Muscle of arm (tissue), 14 donors: ENCODE measurements at places on chromosomes 3 and 15.

DNA sequence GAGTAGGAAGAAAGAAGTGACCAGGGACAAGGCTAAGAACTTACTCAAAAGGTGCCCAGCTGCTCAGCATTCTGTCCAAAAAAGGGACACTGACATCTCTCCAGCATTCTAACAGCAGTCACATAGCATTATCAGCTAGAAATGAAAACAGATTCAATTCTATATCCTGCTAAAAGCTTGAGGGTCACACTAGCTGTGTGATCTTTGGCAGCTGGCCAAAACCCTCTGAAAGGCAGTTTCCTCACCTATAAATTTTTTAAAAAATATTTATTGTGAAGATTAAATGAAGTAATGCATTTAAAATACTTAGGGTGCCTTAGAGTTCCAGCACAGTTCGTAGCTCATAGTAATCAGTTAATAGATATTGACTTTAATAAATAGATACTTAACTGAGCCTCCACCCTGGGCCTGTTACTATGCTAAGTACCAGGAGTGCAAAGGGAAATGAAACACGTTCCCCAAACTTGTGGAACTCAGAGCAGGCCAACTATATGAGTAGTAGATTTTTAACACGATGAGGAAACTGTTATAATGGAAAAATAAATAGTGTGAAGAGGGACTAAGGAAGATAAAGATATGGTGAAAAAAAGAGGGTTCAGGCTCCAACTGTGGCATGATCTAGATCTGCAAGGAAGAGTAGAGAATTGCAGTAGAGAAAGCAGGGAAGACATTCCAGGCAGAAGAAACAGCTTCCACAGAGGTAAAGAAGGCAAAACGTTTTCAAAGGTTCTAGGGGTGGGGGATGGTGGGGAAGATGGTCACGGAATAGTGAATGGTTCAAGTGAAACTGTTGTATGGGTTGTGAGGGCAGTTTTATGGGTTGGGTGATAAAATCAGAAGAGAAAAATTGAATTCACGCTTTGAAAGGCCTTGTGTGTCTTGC lies 11.4 kb downstream of the CD86 start:
- no peak for DNase-seq

- DNase-seq: peak; percentile 74
These were observed 86.2 kb downstream of the FBN1 start for GRCh38 chr15:48559285-48559684.

DNA sequence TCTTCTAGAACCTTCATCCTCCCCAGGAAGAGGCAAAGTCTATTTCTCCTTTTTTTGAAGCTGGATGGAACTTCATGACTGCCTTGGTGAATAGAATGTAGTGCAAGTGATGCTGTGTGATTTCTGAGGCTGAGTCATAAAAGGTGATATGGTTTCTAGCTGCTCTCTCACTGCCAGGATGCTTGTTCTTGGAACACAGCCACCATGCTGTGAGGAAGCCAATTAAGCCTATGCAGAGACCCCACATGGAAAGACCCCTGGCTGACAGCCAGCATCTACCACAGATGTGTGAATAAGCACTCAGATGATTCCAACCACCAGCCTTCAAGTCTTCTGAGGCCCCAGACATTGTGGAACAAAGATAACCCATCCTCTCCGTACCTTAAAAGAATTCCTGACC lies 57.0 kb downstream of the ISL2 start:
- DNase-seq: no peak

- DNase-seq: no peak
These were observed 2.0 kb downstream of the EPHB3 start for GRCh38 chr3:184563561-184563925.

DNA sequence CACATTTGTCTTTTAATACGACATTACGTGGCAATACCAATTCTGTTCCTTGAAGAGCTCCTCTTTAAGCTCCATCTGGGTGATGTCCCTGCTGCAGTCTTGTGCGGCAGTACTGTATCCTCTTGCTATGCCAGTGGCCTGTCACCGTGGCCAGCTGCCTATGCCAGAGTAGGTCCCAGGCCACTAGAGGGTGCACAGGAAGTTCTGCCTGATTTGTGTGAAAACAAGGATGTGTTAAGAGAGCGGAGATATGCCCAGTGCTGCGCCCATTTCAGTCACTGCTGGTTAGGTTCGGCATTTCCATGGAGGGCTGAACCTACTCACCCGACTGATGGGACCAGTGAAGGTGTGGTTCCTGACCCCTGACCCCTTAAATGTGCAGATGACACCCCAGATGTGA lies 25.2 kb downstream of the NIPA1 start:
- no peak for DNase-seq

DNA sequence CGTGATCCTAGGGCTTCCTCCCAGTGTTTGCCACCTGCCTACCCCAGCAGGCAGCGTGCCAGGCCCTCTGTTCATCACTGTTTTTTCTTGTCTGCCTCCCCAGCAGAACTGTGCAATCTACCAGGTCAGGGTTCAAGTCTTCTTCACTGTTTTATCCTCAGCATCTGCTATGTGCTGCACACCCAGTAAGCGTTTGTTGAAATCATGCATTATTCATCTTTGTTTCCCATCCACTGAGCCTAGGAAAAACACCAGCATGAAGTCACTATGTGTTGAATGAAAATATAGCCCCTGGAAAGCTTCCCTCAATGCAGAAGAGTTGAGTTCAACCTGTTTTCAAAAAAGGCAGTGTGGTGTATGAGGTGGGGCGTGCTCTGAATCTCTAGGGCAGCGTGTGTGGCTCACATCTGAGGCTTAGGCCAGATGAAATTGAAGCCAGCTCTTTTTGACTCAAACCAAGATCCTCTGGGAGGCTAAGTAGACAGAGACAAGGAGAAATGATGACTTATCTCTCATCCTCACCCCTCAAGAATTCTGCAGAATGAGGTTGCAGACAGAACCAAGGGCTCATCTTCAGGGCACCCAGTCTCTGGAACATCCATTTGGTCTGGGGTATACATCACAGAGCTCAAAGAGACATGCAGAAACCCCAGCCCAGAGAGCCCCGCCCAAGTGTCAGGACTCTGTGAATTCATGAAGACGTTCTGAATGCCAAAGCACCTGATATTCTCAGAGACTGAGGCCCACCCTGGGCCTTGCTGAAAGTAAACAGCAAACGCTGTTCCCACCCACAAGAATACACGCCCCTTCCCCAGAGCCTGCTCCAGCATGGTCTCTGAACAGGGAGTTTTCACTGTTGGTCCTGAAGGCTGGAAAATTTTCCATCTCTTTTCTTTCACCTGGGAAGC lies 5.7 kb upstream of the CAV3 start:
- DNase-seq: no peak
